ENCODE measurements at places on chromosomes 3 and 15. TPM values are rescaled to one million over a fixed set of nuclear protein-coding genes. Genes with fewer than 3 reads are reported as not detected.

The IL17RC gene
- polyA plus RNA-seq, result 42.3 TPM

The FBN1 gene
- polyA plus RNA-seq, result 462 TPM

The STRA6 gene
- 57.7 TPM for polyA plus RNA-seq

The GUCA1C gene
- polyA plus RNA-seq, result not detected

The ANKUB1 gene
- 0.63 TPM for polyA plus RNA-seq

The CEMIP gene
- 2.3 TPM for polyA plus RNA-seq

The STRIT1 gene
- 2.3 TPM for polyA plus RNA-seq

The ISG20 gene
- polyA plus RNA-seq, result 1.2 TPM

The RARRES1 gene
- polyA plus RNA-seq, result 37.1 TPM

The CTXN2 gene
- not detected for polyA plus RNA-seq

The HERC2 gene
- polyA plus RNA-seq, result 60.4 TPM

DNA sequence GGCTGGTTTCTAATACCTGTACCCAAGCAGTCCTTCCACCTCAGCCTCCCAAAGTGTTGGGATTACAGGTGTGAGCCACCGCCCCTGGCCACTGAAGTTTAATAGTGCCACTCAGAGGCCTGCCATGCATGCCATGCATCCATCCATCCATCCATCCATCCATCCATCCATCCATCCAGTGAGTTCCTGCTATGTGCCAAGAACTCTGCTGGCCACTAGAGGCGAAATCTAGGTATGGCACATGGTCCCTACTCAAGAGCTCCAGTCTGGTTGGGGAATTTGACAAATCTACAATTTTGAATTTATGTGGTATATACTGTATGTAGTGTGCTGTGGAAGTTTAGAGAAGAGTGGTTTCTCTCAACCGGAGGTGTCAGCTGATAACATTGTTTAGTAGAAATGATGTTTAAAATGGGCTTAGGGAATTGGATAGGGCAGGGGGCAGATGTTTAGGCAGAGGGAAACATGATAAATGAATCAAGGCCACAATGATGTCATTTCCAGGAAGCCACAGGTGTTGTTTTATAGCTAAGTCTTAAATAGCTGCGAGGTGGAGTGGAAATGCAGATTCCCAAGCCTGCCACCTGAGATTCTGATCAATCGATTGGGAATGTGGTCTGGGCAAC, 384.4 kb upstream of the C2CD4B start:
- DNase-seq, result no peak

DNA sequence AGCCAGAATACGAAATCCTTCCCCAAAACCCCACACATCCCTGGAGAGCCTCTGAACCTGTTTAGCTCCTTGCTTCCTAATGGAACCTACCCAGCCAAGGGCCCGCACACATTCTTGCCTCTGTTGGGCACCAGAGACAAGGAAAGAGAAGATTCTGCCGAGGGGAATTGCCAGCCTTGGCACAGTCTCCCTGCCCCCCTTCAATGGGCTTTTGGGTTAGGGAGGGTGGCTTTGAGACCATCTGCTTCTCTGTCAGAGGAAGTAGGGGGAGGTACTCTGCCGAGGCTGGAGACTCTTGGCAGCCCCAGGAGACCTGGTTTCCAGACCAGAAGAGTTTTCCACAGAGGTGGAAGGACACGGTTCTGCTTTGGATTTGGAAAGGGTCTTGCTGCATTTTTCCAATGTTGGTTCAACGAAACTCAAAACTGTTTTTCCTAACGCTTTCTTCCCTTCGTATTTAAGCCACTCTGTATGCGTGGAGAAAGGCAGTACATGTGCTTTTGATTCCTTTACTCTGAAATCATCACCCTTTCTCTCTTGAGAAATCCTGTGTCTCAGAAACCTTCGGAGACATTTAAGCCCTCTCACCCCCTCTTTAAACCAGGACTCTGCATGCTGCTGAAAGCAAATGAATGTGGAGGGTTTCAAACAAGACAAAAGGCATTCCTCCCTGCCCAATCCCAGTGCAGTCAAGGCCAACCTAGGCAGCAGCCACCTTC, 78.8 kb upstream of the PRR23C start:
- DNase-seq, result no peak

GRCh38 chr3:128665362-128666021, 14.9 kb upstream of the RPN1 start:
- no peak for DNase-seq

GRCh38 chr3:119120480-119120879, 25.5 kb upstream of the TEX55 start:
- DNase-seq, result no peak

- DNase-seq, result no peak
Measured at GRCh38 chr3:13142552-13143380, 69.5 kb upstream of the IQSEC1 start.

- peak; percentile 36 for DNase-seq
Measured at GRCh38 chr3:179563271-179563783, 601 bp downstream of the ACTL6A start.

- no peak for DNase-seq
Measured at GRCh38 chr3:81472600-81473362, 288.7 kb downstream of the GBE1 start.

DNA sequence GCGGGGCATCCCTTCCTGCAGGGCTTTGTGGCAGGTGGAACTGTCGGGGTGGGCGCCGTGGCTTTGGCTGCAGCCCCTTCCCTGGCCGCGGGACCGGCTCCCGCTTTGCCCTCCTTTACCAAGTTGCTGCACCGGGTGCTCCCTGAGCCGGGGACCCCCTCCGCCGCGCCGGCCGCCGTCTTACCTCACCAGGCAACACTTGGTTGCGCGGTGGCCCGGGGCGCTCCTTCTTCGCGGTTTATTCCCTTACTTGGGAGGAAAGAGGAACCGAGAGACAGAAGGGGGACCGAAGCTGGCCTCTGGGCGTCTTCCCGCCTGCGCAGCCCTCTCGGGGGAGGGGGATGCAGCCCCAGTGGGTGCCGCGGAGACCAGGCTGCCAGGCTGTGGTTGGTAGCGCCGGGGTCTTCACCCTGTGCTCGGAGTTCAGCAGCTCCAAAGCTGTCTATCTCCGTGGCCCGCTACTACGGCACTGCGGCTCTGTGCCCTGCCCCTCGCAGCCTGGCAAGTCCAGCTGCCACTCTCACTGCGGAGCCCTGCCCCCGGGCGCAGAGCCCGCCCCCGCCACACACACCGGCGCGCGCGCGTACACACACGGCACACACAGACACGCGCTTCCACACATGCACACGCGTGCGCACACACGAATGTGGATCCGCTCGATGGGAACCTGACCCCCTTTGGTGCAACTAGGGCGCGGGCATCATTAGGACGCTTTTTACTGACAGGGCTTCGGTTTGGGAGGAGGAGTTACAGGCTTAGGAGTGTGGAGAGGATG, at the start of gene DGKG:
TSS of gene DGKG (minus strand) at position 473 of the 775 bp plus-strand sequence. CDS start 41,775 bp downstream, outside the sequence.
- no peak for DNase-seq

- no peak for DNase-seq
Measured at GRCh38 chr15:53389271-53390037, 370.0 kb downstream of the WDR72 start.

DNA sequence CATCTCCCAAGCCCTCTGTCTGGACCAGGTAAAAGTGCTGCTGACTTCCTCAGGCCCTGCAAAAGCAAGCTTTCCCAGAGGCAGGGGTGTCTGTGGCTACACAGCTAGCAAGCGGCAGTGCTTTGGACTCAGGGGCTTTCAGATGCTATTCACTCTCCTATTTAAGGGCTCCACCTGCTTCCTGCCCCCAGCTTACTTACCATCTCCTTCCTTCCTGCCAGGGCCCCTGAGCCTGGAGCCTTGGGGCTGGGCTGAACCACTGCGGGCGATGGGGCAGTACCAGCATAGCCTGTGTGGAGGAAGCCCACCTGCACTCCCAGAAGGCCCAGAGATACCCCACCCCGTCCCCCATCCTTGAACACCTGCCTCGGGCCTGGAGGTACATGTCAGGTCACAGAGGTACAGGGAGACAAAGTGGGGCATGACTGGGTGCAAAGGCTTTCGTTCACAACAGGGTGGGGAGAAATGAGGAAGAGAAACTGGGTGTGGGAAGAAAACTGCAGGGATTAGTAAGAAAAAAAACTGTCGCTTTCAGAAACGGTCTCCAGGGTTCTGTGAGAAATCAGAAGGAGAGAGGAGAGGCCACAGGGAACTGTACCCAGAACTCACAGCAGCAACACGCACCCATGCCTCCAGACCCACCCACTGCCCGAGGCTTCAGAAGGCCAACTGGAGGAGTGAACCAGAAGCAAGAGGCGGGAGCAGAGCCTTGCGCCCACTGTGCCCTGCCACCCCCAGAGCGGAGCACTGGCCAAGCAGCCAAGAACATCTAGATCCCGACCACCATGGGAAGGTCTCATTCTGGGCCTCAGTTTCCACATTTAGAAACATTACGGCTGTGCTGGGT, 49.5 kb downstream of the CCDC12 start:
- DNase-seq, result no peak

DNA sequence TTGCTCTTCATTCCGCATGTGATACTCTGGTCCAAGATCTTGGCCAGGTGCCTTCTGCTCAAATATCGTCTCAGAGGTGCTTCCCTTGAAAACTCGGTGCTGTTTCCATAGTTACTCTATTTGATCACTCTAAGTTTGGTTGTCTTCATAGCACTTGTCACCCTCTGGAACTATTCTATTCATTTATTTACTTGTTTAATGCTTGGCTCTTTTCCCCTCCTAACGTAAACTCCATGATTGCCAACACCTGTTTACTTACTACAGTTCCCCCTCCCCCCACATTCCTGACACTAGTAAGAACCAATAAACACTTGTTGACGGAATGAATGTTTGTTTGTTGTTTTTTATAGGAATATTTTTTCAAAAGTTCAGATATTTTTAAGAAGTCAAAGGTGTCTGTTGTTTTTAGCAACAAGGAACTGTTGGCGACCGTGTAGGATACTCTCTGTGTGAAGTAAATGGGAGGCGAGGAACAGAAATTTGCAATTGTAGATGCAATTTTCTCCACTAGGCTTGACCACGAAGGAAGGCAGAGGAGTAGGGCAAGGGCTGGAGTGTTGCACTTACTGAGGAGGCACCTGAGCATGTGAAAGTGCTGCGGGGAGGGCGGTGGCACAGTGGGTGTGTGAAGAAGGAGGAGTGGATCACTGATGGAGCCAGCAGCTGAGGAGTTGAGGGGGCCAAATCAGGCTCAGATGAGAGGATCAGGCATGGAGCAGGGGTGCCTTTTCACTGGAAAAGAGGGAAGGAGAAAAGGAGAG, 48.4 kb downstream of the MOBP start:
- DNase-seq, result no peak

- peak; percentile 48 for DNase-seq
Measured at GRCh38 chr3:192514081-192514753, 213.1 kb downstream of the FGF12 start.

GRCh38 chr3:178901204-178901603, 170.4 kb downstream of the ZMAT3 start:
- DNase-seq, result no peak

DNA sequence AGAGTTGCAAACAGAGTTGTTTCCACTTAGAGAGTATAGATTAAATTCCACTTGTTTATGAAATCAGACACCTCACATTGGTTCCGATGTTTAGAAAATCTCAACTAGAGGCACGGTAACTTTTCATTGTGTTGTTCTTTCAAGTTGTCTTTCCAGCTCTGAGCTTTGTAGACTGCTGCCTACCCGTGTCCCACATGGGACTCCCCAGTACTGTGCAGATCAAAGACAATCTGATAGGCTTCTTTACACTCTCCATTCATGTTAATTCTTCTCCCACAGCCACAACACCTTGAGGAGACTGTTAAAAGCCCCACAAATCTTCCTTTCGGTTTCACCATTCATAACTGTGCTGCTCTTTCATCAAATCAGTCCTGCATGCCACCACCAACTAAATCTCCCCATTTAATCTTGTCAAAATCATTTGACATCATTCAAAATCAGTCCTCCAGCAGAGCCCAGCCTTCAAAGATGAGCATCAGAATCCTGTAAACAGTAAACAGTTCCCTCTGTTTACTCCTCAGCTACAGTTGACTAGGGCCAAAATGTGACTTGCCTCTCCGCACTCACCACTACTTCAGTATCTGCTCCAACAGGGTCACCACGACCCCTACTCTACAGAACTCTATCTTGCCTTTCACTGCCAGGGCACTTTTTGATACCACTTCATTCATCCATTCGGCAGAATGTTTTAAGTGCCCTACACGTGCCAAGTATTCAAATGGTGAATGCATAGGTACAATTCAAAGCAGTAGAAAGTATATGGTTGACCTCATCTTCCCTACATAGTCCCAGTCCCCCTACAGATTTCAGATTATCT, 8.3 kb downstream of the ANXA2 start:
- no peak for DNase-seq

DNA sequence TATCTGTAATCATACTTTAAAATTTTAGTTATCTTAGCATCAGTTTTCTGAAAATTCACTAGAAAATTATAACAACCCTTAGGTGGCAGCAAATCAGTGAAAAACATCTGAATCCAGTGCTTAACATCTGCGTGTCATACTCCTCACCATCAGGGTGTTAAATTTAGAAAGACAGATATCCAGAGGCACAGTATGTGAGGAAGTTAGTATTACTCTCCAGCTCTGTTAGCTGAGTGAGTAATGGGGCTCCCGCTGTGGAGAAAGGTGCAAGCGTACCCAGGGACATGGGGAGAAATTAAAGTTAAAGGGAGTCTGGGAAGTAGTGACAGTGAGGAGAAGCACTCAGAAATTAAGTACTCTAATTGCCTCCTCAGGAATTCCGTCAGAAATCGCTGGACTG, 50.9 kb downstream of the CEP63 start:
- no peak for DNase-seq

DNA sequence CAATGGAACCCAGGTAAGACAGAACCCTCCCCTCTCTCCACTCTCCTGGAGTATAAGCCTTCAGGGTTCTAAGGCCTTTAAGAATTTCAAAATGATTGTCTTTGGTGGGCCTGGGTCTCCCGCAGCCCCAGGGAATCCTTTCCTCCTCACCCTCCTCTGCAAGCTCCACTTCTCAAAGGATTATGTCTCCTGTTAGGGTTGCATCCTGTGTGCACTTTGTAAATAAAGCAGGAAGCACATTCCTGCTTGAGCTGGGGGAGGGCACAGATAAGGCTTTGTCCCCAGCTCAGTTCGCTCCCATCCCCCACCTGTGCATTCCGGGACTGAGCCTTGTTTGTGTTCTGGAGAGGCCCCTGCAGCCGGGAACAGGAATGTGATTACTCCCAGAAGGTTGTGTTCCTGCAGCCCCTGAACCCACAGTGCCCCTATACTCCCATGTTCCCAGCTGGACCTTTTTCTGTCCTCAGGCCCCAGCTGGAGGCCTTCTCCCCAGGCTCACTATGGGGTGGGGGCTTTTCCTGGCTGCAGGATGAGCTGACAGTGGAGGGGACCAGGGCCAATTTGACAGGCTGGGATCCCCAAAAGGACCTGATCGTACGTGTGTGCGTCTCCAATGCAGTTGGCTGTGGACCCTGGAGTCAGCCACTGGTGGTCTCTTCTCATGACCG, 9.5 kb downstream of the TYRO3 start:
- peak; percentile 76 for DNase-seq

DNA sequence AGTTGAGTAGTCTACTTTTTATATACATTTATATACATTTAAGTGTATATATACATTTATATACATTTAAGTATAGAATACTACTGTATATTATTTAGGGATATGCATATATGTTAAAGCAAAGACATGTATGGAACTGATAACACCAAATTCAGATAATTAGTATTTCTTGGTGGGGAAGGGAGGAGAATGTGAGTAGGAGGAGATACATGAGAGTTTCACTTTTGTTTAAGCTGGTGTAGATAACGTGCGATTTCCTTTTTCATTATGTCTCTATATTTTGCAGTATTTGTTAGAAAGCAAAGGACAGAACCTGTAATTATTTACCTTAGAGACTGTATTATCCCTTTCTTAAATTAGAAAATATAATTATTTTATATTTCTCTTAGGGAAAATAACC, 16.6 kb upstream of the NIT2 start:
- no peak for DNase-seq

GRCh38 chr3:127715532-127715931, 42.8 kb downstream of the ABTB1 start:
- DNase-seq, result no peak

- no peak for DNase-seq
Measured at GRCh38 chr3:14323401-14324223, 78.8 kb upstream of the SLC6A6 start.

Measured in left renal pelvis (tissue), 4 donors.